ENCODE measurements at places on chromosomes 5 and 9. TPM values are rescaled to one million over a fixed set of nuclear protein-coding genes. Genes with fewer than 3 reads are reported as not detected.

- DNase-seq, result no peak
Measured at GRCh38 chr9:12060811-12061210, 632.4 kb upstream of the TYRP1 start.

- DNase-seq, result no peak
Measured at GRCh38 chr9:132069046-132069898, 10.4 kb downstream of the MED27 start.

DNA sequence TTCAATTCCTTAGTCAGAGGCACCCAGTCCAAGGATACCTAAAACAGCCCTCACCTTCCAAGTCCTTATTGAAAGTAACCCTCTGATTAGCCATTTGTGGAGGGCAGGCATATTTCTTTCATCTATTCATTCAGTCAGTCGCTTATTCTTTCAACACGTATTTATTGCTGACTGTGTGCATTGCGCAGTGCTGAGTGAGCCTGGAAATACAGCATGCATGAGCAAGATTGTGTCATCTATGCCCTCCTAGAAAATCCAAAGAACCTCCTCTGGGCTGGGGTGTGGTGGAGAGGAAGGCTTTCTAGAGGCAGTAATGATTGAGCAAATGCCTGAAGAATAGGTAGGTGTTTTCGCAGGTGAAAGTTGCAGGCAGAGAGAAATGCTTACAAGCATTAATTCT, 8.5 kb upstream of the FEM1C start:
- DNase-seq, result no peak

DNA sequence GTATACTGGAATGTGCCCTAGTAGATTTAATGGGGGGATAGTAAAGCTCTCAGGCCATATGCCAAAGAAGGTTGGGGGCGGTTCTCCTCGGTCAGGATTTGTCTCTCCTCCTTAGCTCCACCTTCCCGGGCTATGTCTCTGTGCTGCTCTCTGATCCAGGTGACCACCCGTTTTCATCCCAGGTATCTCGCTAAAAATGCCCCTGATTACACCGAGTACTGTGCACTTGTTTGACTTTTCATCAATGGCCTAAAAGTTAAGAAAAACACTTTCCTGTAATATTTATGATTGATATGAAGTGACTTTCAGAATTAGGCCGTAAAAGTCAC, 724 bp downstream of the NDUFS6 start:
- no peak for DNase-seq

GRCh38 chr5:57720656-57721055, 238.0 kb upstream of the ACTBL2 start:
- no peak for DNase-seq

DNA sequence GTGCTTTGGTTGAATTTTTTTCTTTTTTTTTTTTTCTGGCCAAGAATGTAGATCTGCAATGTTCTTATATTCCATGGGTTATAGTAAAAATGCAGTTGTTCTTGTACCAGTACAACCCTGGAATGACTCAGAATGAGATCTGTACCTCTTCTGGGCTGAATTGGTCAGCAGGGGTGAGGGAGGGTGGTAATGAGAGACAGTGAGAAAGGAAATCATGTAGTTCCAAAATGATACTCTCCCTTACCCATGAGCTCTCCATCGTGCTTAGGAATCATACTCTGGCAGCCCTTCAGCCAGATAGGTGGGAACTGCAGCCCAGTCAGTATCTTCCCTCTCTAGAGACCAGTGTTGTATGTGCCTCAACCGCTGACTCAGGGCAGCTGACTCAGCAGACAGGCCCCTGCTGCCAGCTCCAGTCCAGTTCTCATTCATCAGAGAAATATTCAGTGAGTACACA, 2.1 kb upstream of the GLIS3 start:
- peak; percentile 53 for DNase-seq

GRCh38 chr5:80941496-80941895, 18.7 kb upstream of the RASGRF2 start:
- no peak for DNase-seq

- DNase-seq, result no peak
Measured at GRCh38 chr9:16811987-16812685, 58.3 kb downstream of the BNC2 start.

GRCh38 chr9:92359394-92359995, 33.7 kb downstream of the CENPP start:
- DNase-seq, result no peak

- DNase-seq, result no peak
Measured at GRCh38 chr9:135970128-135970815, 9.1 kb upstream of the UBAC1 start.

DNA sequence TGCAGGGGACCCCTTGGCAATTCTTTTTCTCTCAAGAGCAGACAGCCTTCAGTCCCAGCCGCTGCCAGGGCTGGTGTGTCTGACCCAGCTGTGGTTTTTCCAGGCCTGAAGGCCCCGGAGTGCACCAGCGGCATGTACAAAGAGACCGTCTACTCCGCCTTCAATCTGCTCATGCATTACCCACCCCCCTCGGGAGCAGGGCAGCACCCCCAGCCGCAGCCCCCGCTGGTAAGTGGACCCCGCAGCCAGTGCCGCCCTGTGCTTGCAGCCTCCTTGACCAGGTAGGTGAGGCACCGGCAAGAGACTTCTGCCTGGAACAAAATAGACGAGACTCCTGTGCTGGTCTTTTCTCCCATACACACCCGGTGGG, 1.3 kb downstream of the TCF7 start:
- no peak for DNase-seq

GRCh38 chr5:144510845-144511579, 340.3 kb downstream of the KCTD16 start:
- no peak for DNase-seq

Gene CERT1
- 28.8 TPM for total RNA-seq
